ENCODE measurements at places on chromosomes 2 and 18.

DNA sequence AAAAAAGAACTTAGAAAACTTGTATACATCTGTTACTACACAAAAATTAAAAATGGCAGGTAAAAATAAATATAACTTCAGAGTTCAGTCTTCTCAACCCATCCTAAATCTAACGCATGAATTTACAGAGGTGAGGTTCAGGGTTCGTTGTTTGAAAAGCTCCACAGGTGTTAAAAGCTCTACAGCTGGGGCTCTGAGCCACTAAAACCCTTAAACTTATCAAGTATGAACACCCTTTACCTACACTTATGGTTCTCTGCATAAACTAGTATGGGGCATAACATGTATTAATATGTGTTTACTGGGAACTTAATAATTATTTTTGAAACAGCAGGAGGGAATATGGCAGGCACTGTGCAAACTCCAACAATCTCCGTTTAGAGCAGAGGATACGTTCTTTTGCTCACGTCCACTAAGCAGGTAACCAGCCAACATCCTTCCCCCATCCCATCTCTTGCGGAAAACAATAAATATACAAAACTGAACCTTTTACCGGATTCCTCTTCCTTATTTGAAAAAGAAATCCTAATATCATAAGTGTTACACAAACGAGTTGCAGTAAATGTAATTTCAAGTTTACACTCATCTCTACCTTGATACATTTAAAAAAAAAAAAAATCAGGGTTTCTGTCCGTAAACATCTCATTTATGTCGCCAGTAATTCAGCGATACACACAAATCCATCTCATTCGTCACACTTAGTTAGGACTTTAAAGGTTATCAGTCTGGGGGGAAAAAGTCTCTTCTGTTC is 1.3 kb downstream of the PIAS2 start:
- peak overlapping the region; percentile 88 for H3K4me3 ChIP-seq
- peak overlapping the region; percentile 92 for H3K27ac ChIP-seq
- H3K4me1 ChIP-seq, result peaks cover 23% of the 10 kb centered on the region
- H3K27me3 ChIP-seq, result peaks cover 8% of the 10 kb centered on the region

DNA sequence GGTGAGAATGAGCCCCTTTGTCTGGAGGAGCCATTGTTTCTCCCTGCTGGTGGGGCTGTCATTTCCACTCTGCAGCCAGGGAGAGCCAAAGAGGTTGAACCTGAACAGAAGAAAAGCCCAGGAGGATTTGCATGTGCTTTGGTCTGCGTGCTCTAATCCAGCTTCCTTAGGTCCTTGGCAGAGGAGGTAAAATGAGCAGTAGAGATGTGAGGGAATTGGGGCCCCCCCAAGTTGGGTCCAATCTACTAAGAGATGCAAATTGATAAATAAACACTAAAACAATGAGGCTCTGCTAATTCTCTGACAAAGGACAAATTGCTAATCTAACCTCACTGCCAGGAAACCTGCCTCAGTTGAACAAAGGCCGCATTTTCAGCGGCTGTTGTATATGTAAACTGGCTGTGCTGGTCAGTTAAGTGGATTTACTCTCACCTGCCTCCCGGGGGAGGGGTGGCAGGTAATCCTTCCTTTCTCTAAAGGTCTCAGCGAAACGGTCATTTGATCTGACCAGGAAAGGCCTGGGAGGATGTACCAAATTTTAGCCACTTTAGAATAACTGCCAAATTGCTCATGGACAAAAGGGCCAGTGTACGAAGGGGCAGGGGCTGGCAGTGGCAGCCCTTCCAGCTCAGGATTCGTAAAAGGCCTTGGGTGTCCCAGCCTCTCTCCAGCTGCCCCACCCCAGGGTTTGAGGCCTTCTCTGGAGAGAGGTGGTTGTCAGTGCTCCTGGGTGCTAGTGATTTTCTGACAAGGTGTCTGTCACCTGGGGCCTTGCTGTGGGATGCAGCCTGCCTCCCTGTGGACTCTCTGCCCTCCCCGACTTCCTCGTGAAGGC is 193.6 kb downstream of the MIB1 start:
- no peaks in the 10 kb centered on the region for H3K27me3 ChIP-seq
- no peaks in the 10 kb centered on the region for H3K36me3 ChIP-seq
- peaks cover 22% of the 10 kb centered on the region for H3K4me1 ChIP-seq
- no peak for DNase-seq
- H3K4me3 ChIP-seq, result no peak overlapping the region
- peak overlapping the region; percentile 86 for H3K27ac ChIP-seq

DNA sequence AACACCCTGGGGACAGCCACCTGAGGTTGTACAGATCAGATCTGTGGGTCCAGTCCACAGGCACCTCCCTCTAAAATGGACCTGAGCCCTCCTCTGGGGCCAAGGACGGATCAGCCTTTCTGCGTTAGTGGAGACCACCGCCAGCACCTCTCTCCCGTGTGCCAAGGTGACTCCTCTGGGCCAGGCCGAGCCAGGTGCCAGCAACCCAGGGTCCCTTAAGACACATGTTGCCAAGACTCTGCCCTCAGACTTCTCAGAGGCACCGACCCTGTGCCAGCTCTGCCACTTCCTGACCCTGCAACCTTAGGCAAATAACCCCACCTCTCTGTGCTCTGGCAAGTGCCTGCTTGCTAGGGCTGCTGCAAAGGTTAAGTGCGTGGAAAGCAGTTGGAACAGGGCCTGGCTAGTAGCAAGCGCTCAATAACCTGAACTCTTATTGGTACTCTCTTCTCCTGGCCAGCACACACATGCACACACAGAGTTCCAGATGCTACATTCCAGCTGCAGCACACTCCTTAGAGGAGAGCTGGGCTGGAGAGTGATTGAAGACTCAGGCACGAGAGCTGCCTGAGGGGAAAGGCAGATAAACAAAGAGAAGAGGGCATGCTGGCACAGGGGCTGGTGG is 105.6 kb downstream of the TNS1 start:
- no peak overlapping the region for H3K27ac ChIP-seq
- no peak for DNase-seq
- peaks cover 2% of the 10 kb centered on the region for H3K36me3 ChIP-seq

DNA sequence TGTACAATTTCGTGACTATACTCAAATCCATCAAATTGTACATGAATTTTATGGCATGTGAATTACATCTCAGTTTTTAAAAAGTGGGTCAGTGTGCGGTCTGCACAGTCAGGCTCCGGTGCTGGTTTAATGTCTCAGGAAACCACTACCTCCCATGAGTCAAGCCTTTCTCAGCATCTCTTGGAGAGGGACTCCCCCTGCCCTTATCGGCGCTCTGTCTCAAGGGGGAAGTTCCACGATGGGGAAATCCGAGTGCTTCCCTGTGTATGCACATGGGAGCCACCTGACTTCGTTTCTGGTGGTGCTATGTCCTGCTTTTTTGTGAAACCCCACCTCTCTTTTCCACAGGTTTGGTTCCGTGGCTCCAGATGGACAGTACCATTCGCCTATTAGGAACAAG is 72.5 kb downstream of the ACOXL start:
- H3K4me1 ChIP-seq, result no peaks in the 10 kb centered on the region
- H3K4me3 ChIP-seq, result no peak overlapping the region
- H3K27me3 ChIP-seq, result peaks cover 17% of the 10 kb centered on the region
- no peak for DNase-seq

DNA sequence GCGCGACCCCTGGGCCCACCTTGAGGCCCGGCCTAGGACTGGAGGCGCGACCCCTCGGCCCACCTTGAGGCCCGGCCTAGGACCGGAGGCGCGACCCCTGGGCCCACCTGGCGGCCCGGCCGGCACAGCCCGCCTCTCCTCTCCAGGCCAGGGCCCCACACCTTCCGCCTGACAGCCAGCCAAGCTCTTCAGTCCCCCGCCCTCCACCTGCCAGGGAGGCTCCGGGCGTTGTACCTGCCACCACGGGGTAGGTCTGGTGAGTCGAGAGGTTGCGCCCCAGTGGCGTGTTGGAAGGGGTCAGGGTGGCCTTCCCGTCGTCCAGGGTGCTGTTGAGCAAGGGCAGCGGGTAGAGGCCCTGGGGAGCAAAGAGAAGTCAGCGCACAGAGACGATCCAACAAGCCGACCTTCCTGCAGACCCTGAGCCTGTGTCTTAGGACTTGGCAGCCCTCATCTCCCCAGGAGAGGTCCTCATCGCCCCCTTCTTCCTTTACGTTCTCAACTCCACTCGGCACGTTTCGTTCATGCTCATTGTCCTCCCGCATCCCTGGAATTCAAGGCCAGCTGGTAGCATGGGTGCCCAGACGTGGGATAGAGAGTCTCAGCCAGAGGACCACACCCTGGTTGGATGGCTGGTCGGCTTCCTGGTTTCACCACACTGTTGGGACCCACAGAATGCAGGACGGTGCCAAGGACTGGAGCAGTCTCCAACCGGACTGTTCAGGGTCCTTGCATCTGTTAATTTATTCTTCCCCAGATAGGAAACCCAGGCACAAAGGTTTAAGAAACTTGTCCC is 42.2 kb downstream of the PAX8 start:
- peak overlapping the region; percentile 80 for H3K27ac ChIP-seq
- H3K4me1 ChIP-seq, result no peaks in the 10 kb centered on the region
- no peak overlapping the region for H3K4me3 ChIP-seq
- no peak for DNase-seq

DNA sequence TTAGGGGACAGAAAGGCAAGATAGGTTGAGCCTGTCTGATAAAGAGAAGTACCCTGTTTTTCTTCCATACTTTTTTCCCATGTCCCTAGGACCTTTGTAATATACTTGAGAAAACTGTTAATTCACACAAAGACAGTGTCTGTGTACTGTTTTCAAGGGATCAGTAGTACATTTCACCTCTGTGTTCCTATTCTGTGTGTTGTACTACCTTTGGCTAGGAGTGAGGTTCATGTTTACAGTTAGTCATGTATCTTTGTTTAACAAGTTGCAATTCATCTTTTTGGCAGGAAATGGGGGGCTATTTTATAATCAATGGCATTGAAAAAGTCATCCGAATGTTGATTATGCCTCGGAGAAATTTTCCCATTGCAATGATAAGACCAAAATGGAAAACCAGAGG is 6.7 kb downstream of the POLR1B start:
- no peaks in the 10 kb centered on the region for H3K27me3 ChIP-seq
- peaks cover 23% of the 10 kb centered on the region for H3K36me3 ChIP-seq
- DNase-seq, result no peak
- no peak overlapping the region for H3K27ac ChIP-seq
- H3K4me1 ChIP-seq, result no peaks in the 10 kb centered on the region
- no peak overlapping the region for H3K4me3 ChIP-seq

DNA sequence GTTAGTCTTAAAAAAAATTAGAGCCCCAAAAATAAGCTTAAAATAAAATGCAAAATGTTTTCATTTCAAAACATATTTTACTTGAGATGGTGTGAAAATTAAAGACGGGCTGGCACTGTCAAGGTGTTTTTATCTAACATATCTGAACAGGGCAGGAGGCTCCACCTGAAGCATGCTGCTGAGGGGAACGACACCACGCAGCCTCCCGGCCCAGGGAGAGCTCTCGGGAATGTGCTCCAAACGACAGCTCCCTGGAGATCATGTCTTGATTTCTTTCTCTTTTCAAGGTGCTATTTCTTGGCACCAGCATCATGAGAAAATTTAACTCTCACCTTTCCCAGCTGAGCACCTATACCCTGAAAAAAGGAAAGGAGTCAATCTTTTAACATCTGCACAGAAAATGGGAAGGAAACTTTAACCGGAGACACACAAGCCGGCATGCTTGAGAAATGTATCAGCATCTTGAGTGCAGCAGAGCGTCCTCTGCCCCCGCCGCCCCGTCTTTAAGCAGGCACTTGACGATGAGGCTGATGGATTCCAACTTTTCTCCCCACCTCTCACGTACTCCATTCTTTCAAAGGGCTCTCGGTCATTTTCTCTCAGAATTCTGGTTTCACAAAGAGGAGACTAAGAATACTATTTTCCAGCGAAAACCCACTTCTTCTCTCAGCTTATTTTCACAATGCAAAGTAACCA is 56.6 kb downstream of the EIPR1 start:
- H3K4me1 ChIP-seq, result peaks cover 2% of the 10 kb centered on the region
- peaks cover 7% of the 10 kb centered on the region for H3K36me3 ChIP-seq
- no peaks in the 10 kb centered on the region for H3K27me3 ChIP-seq
- no peak overlapping the region for H3K27ac ChIP-seq
- no peak overlapping the region for H3K4me3 ChIP-seq

- no peaks in the 10 kb centered on the region for H3K4me1 ChIP-seq
- H3K27ac ChIP-seq, result no peak overlapping the region
- H3K4me3 ChIP-seq, result no peak overlapping the region
- peaks cover 10% of the 10 kb centered on the region for H3K27me3 ChIP-seq
Observed at GRCh38 chr2:46389417-46389916, 89.9 kb upstream of the TMEM247 start.

GRCh38 chr2:176534798-176535466 is 265.7 kb downstream of the MTX2 start:
- H3K4me1 ChIP-seq, result no peaks in the 10 kb centered on the region
- H3K4me3 ChIP-seq, result no peak overlapping the region
- H3K36me3 ChIP-seq, result no peaks in the 10 kb centered on the region
- peaks cover 11% of the 10 kb centered on the region for H3K27me3 ChIP-seq
- H3K27ac ChIP-seq, result no peak overlapping the region

DNA sequence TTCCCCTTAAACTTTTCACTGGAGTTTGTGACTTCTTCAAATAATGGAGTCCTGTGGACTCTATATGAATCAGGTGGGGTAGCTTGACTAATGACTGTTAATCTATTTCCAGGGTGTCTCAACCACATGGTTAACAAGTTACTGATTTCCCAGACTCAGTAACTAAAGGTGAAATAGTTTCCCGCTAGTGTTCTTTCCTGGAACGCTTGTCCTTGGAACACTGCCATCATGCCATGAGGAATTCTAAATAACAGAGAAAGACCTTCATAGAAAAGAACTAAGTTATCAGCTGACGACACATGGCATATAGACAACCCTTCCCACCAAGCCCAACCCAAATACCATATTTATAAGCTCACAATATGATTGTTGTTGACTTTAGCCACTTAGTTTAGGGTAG is 1027.9 kb upstream of the FAM98A start:
- H3K4me3 ChIP-seq, result no peak overlapping the region
- no peaks in the 10 kb centered on the region for H3K27me3 ChIP-seq
- H3K27ac ChIP-seq, result peak overlapping the region; percentile 54
- H3K4me1 ChIP-seq, result peaks cover 3% of the 10 kb centered on the region
- no peaks in the 10 kb centered on the region for H3K36me3 ChIP-seq

DNA sequence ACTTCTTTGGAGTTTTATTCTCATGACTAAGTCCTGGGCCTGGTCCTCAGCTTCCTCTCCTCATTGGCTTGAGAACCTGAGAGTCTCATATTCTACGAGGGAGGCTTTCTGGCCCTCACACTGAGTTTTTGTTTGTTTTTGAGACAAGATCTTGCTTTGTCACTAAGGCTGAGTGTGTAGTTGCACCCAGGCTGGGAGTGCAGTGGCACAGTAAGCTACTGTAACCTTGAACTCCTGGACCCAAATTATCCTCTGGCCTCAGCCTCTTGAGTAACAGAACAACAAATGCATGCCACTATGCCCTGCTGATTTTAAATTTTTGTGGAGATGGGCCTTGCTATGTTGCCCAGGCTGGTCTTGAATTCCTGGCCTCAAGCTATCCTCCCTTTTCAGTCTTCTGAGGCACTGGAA is 22.6 kb downstream of the PRKRA start:
- DNase-seq, result no peak
- no peaks in the 10 kb centered on the region for H3K4me1 ChIP-seq
- peak overlapping the region; percentile 47 for H3K27ac ChIP-seq
- no peak overlapping the region for H3K4me3 ChIP-seq
- H3K27me3 ChIP-seq, result no peaks in the 10 kb centered on the region

DNA sequence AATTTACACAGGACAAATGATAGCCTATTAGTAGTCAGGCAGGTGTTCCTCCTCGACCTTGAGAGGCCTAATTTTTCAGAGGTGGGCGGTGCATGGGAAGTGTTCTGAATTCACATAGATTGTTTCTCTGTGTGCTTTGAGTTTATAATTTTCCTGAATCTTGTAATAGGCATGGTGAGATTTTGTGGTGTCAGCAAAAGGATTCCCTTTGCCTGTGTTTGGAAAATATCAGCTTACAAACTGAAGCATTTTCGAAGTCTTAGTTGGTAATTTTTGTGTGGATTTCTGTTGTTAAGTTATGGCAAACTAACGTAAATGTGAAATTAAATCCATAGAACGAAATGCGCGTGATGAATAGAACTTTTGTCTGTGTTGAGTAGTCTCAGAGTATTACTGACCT is 194.0 kb upstream of the RBMS1 start:
- DNase-seq, result no peak
- H3K27me3 ChIP-seq, result peaks cover 3% of the 10 kb centered on the region
- no peaks in the 10 kb centered on the region for H3K36me3 ChIP-seq
- no peak overlapping the region for H3K4me3 ChIP-seq
